ENCODE measurements at places on chromosomes 2 and 18. TPM values are rescaled to one million over a fixed set of nuclear protein-coding genes. Genes with fewer than 3 reads are reported as not detected.
A peak's percentile ranks its signal among the peaks of the same experiment; 100 is the strongest.

GRCh38 chr2:74290466-74291217, 52.6 kb downstream of the SLC4A5 start:
- peak; percentile 40 for DNase-seq

GRCh38 chr2:2107627-2108026, 223.4 kb downstream of the MYT1L start:
- no peak for DNase-seq

GRCh38 chr18:54873884-54874255, 45.6 kb downstream of the RAB27B start:
- DNase-seq, result no peak

DNA sequence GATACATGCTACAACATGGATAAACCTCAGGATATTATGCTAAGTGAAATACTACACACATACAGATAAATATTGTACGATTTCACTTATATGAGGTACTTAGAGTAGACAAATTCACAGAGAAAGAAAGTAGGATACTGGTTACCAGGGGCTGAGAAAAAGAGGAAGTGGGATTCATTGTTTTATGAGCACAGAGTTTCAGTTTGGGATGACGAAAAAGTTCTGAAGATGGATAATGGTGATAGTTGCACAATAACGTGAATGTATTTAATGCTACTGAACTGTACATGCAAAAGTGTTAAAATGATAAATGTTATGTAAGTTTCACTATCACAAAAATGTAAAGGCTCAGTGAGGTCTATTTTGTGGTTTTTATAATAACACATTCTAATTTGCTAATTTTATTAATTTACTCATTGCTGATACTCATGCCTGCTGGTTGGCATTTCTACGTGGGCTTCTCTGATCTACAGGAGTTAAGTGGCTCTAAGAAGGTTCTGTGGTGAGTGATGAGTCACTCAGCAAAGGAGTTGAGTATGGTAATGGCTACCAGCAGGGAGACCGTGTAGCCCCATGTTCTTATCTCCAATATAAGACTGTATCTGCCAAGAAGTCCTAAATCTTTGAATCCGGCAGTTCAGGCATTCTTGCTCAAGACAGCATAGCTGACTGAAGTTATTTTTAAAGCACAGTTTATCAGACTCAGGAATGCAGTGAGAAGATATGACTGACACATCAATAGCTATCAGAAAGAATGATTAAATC, 41.1 kb downstream of the UPP2 start:
- no peak for DNase-seq

DNA sequence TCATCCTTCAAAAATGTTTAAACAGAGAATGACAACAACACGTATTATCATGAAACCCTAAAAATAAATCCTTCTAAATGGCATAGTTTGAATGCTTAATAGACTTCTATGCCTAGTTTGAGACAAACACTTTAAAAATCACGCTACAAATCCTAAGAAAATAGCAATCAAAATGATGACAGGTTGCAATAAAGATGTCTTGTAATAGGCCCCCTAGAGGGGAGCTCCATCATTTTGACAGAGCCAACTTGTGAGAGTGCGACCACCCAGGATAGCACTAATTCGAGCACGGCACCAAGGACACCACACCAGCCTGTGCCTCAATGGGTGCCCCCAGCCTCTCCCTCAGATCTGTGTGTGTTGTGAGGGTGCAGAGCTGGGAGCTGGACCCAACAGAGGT, 241.3 kb upstream of the PXDN start:
- no peak for DNase-seq

GRCh38 chr2:179444056-179444455, 179.4 kb upstream of the SESTD1 start:
- DNase-seq, result no peak

FAM124B gene
- 0.40 TPM for total RNA-seq

DNA sequence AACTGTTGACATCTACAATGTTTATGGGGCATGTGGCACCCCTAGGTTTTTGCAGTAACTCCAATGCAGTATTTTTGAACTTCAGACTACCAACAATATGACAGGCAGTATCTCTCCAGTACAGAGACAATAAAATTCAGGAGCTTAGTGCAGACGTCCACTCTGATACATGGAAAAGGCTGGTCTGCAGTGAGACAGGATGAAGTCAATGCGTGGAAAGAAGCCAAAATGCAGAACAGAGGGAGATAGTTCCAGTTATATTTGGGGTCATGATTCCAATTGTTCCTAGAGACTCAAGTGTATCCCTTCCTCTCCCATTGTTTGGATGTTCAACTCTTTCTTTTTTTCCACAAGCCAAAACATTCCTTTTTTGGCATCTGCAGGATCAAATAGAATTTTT, 18.7 kb upstream of the SMAD2 start:
- DNase-seq, result no peak

GRCh38 chr2:186569897-186570296, 20.0 kb upstream of the ITGAV start:
- no peak for DNase-seq

DNA sequence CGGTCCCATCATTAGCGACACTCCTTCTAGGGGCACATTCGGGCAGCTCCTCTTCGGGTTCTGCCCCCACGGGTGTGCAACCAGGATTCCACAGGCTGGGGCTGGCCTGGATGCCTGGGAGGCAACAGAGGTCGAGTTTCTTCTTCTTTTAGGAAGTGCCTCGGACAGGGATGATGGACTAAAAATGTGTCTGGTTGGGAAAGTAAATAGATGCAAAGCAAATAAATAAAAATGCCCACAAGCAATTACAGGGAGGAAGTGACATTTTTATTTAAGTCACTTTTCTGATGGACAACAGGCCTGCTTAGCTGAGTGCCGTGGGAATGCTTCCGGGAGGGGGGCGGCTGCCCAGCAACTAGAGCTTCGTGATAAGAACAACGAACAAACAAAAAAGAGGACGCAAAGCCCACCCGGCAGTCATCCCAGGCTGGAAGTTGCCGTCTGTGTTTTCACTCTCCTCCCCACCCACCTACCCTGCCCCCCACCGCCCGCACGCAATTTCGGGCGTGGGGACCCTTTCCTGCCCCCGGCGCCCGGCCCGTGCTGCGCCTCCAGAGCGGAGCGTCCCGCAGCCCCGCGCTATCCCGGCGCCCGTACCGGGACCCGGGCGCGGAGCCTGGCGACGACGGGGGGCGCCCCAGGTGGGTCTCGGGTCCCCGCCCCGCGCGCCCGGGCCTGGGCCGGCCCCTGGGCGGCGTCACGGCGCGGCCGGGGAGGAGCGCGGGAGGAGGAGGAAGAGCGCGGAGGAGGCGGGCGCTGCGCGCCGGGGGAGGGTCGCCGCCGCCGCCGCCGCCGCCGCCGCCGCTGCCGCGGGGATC, 412 bp upstream of the NCK2 start:
- DNase-seq, result peak; percentile 70

DNA sequence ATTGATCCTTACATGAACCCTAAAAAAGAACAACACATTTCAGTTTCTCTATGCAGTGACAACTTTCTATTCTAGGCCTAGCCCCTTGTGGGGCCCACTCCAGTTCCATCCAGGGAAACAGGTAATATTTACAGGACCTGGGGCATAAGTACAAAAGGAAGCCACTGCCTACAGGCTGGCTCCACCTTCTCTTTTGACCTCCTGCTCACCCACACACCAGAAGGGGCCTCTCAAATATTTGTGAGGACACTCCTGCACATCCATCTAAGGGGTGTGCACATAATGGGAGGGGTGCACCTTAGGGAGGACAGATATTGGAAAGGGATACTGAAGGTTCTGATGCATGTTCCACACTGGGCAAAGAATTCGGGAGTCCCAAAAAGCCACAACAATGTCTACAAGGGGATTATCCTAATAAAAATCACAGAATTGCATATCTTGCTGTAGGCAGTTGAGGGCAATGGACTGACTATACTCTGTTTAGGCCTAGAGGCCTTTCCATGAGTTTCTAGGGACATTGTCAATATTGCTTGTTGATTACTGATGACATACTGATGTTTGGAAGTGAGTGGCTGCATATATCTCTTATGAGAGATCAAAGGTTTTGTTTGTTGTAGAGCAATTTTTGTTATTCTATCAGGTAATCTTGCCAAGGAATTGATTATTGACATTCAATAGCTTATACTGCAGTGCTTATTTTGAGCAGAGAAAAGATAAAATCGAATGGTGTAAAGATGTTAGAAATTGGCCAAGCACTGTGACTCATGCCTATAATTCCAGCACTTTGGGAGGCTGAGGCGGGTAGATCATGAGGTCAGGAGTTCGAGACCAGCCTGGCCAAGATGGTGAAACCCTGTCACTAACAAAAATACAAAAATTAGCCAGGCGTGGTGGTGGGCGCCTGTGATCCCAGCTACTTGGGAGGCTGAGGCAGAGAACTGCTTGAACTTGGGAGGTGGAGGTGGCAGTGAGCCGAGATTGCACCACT, 23.8 kb upstream of the HNRNPA3 start:
- DNase-seq, result no peak

DNAJC5G gene
- total RNA-seq, result not detected

GRCh38 chr2:171247741-171248662, 87.3 kb upstream of the TLK1 start:
- peak; percentile 29 for DNase-seq

GRCh38 chr18:9418047-9418690, 57.1 kb upstream of the RALBP1 start:
- DNase-seq, result no peak

CCDC141 gene
- 0.93 TPM for total RNA-seq

DNA sequence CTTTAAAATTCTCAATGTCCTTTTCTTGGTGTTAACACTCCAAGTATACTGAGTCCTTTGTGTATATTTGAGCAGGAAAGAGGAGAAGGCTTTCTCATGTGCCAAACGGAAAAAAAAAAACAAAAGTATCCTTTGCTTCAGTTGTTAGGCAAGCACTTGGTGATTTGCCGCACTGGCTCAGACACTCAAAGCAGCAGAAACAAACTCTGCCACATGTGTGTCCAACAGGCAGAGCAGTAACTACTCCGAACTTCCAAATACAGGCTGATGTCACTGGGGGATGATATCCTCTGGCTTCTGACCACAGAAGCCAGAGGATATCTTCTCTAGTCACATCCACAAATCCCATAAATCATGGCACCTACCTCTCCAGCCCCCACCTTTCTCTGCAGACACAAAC, 108.0 kb upstream of the SALL3 start:
- no peak for DNase-seq

DNA sequence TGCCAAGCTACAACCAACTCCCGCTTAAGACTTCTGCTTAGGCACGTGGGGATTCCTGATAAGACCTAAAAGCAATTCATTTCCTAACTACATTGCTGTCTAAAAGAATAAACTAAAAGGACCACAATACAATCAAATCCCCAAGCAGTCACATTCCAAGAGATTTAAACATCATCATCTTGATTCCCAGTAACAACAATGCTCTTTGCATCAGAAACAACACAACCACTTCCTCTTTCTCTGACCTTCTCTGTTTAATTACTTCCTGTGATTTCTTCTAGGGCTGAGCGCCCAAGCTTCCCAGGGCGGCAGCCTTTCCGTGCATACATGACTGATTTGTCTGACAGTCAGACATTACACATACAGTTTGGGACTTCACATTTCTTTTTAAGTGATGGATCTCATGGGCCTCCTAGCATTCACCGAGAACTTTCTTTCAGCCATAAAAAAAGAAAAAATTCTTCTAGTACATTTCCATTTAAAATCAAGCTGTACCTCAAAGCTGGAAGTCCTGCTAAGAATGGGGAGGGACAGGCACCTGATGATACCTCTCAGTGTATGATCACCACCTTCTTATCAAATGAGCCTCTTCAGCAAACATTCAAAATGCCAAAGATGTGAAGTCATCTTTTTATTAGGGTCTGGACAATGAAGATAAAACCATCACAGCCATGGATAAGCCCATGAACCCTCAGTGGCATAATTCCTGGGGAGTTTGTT, 11.5 kb downstream of the SPRED2 start:
- DNase-seq, result no peak

GRCh38 chr2:198756166-198756565, 701.6 kb downstream of the SATB2 start:
- no peak for DNase-seq

GRCh38 chr2:238817382-238817781, 30.5 kb upstream of the TWIST2 start:
- no peak for DNase-seq

GRCh38 chr2:85421260-85422071, 3.0 kb downstream of the SH2D6 start:
- DNase-seq, result no peak
